ENCODE measurements at places on chromosomes 1 and 21. TPM values are rescaled to one million over a fixed set of nuclear protein-coding genes. Genes with fewer than 3 reads are reported as not detected.

COL16A1 gene
- 90.7 TPM for total RNA-seq

KRTAP7-1 gene
- total RNA-seq, result not detected

HJV gene
- total RNA-seq, result not detected

ALG14 gene
- 6.0 TPM for total RNA-seq

NBPF6 gene
- not detected for total RNA-seq

IGSF9 gene
- not detected for total RNA-seq

ZFYVE9 gene
- total RNA-seq, result 24.7 TPM

DNA sequence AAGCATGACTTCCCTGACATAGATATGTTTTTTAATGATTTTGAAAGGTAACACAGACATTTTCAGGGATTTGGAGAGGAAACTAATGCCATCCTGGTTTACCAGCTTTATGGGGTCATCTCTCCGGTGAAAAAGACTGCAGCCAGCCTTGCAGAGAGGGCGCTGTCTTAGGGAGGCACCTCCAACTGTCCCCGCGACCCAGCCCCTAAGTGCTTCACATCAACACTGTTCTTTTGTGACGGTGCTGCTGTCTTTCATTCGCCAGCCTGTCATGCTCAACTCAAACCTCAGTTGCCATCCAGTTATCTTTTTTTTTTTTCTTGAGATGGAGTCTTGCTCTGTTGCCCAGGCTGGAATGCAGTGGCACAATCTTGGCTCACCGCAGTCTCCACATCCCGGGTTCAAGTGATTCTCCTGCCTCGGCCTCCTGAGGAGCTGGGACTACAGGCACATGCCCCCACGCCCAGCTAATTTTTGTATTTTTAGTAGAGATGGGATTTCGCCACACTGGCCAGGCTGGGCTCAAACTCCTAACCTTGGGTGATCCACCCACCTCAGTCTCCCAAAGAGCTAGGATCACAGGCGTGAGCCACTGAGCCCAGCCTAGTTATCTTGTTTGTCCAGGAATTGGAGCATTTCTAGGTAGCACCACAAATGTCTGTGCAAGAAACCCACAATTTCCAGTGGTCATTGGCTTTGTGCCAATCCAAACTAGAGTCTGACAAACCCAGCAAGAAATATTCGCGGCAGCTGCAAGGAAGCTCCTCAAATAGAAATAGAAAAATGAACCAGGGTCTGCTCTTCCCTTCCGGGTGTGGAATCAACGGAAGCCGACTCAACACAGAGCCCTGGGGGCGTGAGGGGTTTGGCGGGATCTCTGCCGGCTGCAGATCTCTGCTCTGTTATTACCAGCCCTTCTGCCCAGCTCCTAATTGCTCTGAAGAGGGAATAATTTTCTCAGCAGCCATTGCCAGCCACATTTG is 24.2 kb downstream of the PDE9A start:
- DNase-seq, result no peak

- DNase-seq, result peak; percentile 83
Observed at GRCh38 chr1:45002650-45003645, 8.2 kb downstream of the HECTD3 start.

GRCh38 chr1:225451340-225451739 is 23.5 kb upstream of the LBR start:
- no peak for DNase-seq

DNA sequence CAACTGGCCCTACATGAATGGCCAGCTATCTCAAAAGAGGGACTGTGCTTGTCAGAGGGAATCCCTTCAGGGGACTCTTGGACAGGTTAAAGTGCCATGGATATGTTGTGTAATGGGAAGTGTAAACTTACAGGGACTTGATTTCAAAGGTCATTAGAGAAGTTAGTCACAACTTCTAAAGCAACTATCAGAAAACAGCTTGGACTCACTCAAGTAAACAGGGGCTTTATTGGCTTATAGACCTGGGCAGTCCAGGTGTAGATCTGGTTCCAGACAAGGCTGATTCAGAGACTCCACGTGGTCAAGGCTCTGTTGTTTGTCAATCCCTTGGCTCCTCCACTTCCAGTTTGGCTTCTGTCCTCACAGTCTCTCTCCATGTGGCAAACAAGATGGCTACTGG is 2.3 kb downstream of the CRP start:
- no peak for DNase-seq

GRCh38 chr1:232905331-232906034 is 44.9 kb upstream of the NTPCR start:
- peak; percentile 7 for DNase-seq

DNA sequence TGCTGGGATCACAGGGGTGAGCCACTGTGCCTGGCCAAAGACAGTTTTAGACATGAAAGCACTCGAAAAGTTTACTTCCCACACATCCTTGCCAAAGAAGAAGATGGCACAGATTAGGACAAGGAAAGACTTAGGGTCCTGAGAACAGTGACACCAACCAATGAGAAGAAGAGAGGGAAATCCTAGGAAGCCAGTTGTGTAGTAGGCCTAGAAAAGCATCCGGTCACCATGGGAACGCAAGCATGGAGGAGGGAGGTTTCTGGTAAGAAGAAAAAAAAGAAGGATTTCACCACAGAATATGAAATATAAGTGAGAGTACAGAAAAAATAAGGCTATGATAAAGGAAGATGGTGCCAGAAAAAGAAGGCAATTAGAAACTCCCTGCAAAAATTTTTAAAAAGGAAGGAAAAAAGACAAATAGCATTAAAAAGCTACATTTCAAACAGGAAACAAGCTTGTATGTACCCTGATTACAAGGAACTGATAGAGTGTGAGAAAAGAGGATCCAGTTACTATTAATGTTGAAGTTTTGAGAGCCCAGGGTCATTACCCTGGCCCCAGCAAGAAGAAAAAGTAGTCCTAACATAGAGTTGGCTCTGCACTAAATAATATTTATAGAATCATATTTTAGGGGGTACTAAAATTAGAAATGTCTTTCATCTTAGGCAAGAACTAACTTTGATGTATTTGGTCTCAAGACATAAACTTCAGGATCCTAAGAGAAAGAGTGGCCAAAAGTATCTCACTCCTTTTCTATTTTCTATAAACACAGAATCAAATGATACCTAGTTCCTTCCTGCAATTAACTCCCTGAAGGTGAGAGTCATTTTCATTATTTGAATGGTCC is 16.1 kb downstream of the DIPK1A start:
- DNase-seq, result no peak

GRCh38 chr1:161207173-161207572 is 5.0 kb downstream of the NDUFS2 start:
- DNase-seq, result no peak

- DNase-seq, result no peak
Observed at GRCh38 chr21:18716578-18717138, 313.1 kb upstream of the TMPRSS15 start.

DNA sequence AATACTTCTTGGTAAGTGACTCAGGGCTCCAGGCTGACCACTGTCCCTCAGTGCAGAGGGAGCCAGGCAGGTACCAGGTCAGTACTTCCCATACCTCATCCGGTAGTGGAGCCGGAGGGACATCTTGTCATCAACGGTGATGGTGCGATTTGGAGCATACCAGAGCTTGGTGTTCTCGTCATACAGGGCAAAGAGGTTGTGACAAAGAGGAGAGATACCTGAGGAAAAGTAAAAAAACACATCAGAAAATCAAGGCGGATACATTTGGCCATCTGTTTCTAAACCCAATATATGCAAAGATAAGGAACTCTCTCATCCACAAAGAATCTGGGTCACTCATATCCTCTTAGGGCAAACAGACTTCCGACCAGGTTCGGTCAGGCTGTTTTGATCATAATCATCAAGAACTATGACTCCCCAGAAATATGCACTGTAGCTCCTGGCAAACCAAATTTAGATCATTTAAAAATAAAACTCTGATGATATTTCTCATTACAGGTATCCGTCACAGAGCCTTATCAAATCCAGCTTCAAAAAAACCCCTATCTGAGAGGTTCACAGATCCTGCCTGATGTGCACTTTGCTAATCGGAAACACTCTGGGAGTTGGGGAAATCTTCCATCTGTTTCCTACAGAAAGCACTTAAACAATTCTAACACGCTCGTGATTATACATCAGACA is 87.3 kb downstream of the JAK1 start:
- peak; percentile 32 for DNase-seq

- no peak for DNase-seq
Observed at GRCh38 chr1:157132616-157133167, 5.5 kb downstream of the ETV3 start.

DNA sequence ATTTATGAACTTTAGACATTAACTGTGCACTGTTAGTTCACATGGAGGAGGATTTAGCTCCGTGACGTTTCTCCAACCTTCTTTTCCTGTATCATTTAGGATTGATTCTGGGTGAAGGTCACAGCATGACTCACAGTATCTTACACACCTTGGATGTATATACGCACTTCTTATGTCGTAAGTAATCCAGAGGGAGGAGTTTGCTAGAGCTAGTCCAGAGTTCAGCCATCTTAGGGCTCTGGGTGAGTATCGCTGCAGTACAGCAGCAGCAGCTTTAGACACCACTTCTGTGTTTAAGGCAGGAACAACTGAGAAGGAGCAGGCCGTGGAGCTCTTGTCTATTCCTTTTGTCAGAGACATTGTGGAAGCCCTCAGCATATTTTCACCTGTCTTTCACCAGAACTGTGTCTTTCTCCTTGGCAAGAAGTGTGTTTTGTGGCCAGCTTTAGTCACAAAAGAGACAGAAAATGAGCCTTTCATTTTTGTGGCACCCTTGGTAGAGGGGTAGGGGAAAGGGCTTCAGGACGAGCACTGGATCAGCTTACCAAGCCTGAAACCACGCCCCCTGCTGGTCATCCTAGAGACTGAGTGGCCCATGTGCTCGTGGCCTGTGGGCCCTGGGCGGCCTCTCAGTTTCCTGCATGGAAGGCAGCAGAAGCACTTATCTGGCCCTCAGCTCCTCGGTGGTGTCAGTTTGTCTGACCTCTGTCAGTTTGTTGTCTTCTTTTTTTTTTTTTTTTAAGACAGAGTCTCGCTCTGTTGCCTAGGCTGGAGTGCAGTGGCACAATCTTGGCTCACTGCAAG is 64.0 kb downstream of the ADARB1 start:
- DNase-seq, result no peak

- DNase-seq, result no peak
Observed at GRCh38 chr1:220485131-220485530, 42.8 kb upstream of the MARK1 start.

DNA sequence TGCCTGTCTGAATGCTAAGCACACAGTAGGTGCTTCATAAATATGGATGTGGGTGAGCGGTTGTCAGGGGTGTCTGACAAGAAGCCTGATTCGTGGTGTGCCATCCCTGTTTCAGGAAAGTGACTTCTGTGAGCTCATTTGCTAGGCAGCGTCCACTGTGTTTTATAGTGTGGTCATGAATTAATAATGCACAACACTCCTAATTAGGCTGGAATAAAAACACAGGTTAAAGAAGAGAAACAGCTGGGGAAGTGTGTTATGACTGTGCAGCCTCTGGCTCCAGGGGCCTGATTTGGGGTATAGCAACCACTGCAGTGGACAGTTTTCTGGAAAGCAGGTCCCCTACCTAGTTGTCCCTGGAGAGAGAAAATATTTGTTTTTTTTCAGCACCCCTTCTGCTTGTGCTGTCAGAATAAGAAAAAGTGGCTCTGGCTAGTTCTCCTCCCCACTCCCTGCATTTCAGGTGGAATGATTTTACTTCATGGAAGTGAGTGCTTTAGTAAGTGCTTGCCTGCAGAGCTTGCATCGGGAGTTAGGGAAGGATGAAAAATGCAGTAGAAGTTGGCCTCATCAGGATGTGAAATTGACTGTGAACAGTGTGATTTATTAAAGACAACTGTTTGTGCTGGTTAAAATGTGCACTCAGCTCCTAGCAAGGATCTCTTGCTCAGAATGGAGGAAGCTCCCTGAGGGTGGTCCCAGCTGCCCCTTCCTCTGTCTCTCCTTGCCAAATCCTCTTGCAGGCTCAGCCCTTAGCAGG is 333.8 kb downstream of the HHAT start:
- no peak for DNase-seq

GRCh38 chr1:34844252-34844634 is 15.3 kb downstream of the SMIM12 start:
- DNase-seq, result no peak

GRCh38 chr1:68485431-68486022 is 11.4 kb downstream of the DEPDC1 start:
- no peak for DNase-seq

GRCh38 chr1:105317976-105318375 is 1568.3 kb downstream of the AMY1C start:
- no peak for DNase-seq

DNA sequence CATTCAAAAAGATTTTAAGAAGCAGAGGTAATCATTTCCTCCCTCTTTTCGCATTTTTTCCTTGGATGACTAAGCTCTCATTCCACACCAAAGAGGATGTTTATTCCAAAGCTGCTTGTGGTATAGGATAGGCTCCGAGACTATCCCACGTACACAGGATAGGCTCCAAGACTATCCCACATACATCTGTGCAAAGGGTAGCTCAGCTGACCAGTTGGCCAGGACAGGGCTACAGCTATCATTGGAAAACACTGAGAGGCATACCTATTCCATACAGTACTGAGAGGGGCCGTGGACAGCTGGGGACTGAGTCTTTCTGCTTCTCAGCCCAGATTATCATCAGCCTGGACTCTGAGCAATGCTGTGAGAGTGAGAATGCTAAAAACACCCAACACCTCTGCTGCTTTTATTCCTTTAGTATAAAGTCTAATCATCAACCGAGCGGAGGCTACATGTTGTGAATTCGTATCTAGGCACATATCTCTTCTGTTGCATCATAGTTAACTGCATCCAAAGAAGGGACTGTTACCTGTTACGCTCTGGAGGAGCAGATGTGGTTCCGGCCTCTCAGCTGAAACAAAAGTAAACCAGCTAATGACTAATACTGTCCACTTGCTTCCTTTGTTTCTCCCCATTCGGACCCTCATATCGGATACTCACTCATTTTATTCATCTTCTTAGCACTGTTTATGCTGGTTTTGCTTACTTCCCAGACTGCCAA is 141.0 kb downstream of the TNFSF18 start:
- DNase-seq, result no peak

- DNase-seq, result no peak
Observed at GRCh38 chr21:28776251-28776650, 216.4 kb downstream of the LTN1 start.

GRCh38 chr1:18730321-18730720 is 99.7 kb downstream of the PAX7 start:
- DNase-seq, result no peak

DNA sequence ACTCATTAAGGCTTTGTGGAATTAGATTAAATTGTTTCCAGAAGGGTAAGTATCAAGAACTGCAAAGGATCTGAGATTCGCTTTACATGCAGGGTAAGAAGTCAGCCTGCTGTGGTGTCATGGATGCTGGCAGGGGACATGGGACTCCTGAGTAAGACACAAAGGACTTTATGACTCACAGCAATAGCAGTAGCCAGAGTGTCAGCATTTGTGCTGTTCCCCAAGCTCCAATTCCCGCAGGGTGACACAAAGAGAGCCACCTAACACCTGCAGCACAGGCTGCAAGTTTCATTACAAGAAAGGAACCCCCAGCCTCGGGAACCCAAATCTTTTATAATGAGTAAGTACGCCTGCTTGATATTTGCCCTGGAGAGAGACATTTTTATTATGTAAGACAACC is 298.1 kb upstream of the POU3F1 start:
- DNase-seq, result peak; percentile 51

DNA sequence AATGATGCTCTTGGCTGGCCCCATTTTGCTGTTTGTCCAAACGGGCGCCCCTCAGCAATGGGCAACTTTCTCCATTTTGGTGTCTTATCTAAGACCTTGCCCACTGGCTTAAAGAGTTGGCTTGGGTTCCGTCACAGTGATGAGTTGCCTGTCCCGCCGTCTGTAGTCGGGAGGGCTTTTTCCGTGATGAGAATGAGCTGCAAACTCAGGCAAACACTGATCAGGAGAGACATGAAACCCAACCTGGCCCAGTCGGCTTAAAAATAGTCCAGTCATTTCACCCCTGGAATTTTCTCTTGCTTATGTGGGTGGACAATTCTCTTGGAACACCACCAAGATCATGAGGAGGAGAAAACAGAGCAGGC is 79.3 kb downstream of the ST6GALNAC3 start:
- DNase-seq, result no peak

Data from osteocyte (in vitro differentiated cells).